ENCODE measurements at places on chromosomes 12 and 14.

- DNase-seq, result peak; percentile 38
Observed at GRCh38 chr12:81329085-81329484, 251.2 kb downstream of the ACSS3 start.

DNA sequence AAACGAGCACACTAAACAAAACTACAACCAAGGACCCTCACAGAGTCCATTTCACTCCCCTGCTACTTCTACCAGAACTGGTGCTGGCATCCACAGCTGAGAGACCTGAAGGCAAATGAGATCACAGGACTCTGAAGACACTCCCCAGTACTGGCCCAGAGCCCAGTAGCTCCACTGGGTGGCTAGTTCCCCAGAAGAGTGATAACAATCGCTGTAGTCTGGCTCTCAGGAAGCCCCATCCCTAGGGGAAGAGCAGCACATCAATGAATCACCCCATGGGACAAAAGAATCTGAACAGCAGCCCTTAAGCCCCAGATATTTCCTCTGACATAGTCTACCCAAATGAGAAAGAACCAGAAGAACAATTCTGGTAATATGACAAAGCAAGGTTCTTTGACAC lies 190.7 kb upstream of the BMP4 start:
- DNase-seq, result no peak

- DNase-seq, result no peak
Observed at GRCh38 chr12:105888696-105889095, 250.1 kb downstream of the NUAK1 start.

GRCh38 chr12:81758421-81759189 lies 545 bp downstream of the PPFIA2 start:
- peak; percentile 75 for DNase-seq

GRCh38 chr14:33019346-33019745 lies 80.7 kb downstream of the NPAS3 start:
- no peak for DNase-seq

DNA sequence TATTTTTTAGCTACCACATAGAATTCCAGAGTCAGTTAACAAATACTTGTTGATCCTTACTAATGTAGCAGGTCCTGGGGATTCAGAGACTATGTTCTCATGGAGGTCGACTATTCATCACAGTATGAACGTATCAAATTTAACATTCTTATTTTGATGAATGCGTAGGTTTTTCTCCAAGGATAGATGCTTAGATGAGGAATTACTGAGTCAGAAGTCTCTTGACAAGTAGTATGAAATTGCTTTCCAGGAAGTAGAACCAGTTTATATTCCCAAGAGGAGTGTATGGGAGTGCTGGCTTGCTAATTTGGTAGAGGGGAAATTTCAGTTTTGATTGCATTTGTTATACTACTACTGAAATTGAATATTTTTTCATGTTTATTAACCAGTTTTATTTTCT lies 42.8 kb upstream of the CRADD start:
- DNase-seq, result no peak

GRCh38 chr14:91501951-91502930 lies 7.9 kb downstream of the PPP4R3A start:
- DNase-seq, result no peak

DNA sequence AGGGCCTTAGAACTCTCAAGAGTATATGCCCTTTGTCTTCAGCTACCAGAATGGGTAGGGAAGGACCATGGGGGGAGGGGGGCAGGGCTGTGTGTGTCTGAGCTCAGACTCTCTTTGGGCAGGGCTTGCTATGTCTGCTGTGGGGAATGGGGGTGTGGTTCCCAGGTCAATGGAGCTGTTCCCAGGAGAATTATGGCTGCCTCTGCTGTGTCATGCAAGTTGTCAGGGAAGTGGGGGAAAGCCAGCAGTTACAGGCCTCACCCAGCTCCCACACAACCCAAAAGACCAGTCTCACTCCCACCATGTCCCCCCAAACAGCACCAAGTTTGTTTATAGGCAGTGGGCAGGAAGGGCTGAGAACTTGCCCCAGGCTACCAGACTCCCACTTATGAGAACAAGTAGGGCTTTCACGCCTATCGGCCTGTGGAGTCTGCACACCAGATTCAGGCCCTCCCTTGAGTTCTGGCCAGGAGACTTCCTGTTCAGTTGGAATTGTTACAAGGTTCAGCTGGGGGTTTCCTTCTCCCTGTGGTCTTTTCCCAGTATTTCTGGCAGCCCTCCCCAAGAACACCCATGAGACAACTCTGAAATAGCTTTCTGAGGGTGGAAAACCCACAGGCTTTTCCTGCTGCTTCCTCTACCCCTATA lies 6.1 kb upstream of the SERPINA11 start:
- DNase-seq, result no peak

DNA sequence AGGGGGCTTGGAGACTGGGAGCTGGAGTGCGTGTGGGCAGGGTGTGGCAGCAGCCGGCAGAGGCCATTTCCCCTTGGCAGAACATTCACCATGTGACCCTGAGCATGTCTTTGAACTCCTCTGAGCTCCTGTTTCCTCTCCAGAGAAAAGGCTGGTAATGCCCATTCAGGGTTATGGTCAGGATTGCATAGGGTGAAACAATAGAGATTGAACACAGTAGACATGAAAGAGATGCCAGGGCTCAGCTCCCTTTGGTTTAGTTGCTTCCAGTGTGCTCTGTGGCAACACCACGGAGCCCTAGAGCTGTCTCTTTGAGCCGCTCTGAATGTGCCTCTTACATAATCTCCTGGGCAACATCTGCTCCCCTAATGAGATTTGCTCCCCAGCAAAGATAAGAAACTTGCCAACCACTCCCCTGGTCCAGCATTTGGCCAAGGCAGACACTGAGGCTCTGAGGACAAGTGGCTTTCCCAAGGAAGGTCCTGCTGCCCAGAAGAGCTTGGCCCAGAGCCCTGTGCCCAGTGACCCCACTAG lies 4.6 kb downstream of the IFI27 start:
- DNase-seq, result peak; percentile 62

DNA sequence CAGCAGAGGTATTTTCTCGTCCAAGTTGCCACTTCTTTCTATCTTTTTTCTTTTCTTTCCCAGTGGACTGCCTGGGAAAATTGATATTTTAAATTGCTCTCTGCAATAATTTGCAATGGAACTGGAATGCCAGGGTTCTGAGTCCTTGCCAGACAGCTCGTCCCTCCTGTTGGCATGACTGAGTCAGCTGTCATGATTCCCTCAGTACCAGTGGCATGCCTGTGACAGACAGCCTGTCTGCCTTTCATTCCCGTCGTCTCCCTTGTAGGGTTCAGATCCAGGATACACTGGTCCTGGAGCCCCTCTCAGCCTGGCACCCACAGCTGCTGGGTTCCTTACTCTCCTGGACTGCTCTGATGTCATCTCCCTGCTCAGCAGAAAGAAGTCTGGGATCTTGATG lies 84.8 kb downstream of the PTPN11 start:
- no peak for DNase-seq

DNA sequence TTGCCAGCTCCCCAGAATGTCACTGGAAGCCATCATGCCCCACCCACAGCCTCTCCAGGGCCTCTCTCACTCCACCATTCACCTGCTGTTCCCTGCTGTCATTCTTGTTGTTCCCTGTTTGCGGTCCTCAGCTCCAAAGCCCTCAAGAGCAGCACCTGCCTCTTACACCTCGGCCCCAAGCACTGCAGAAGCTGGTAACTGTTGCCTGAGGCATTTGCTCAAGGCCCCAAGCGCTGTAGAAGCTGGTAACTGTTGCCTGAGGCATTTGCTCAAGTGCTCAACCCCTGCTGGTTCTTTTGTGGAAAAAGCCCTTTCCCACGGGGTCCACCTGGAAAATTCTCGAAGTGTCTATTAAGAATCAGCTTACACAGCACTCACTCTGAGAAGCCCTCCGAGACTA lies 78.0 kb downstream of the ARL6IP4 start:
- DNase-seq, result no peak

DNA sequence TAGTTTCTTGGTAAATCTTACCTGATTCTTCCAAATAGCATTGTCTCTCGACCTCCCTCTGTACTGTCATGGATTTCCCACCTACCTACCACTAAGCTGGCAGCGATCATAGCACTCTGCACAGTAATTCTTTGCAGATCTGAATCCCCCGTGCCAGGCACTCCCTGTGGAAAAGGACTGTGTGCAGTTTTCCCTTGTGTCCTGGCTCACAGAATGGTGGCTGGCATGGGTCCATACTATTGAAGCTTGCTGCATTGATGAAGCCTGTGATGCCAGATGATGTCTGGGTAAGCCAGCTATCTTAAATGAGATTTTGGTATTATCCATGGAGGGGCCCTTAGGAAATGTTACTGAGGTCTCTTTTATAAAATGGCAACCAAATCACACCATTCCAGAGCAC lies 135.7 kb downstream of the RPAP3 start:
- DNase-seq, result no peak

DNA sequence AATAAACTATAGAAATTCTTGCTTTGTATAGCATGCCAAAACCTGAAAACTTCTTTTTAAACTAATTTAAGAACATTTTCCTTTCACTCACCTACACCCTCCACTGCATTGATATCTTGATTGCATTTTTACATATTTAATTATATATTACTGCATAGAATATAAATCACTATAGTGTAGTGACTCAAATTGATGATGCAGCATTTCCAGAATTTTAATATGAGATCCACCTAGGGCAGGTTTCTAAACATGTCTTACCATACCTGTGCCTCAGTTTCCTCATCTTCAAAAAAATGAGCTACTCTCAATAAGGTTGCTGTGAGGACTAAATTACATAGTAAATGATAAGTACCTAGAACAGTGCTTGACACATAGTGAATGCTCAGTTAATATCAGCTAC lies 881.5 kb downstream of the RPS29 start:
- DNase-seq, result no peak

GRCh38 chr14:103315351-103315911 lies 18.6 kb upstream of the EIF5 start:
- DNase-seq, result peak; percentile 23

DNA sequence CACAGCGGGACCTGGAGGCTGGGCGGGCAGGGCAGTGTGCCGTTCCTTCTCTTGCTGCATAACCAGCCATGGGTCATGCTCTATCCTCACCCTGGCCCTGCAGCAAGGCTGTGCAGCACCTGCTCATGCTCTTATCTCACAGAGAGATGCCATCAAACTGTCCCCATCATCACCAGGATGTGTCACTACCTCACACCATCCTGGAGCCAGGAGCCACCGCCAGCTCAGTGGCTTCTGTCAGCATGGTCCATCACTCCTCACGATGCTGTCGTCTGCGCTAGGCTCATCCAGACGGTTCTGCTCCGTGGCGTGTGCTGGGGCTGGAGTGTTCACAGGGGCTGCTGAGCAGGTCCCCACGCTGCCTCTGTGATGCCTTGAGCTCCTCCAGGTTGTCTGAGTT lies 77.2 kb upstream of the DYNC1H1 start:
- no peak for DNase-seq

DNA sequence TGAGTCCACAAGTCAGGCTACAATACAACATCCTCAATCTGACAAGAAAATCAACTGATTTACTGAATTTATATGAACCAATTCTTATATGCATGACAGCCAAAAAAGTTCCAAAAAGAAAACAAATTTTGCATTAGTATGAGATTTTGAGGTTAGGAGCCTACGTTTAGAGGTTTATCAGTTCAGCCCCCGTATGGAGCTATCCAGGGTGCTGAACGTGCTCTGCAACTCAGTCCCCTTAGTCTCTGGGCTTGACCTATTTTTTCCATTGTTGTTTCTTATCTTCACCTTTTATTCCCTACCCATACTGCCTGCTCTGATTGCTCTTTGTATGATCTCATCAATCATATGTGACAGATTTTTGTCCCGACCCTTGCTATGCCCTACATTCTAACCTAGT lies 693.0 kb downstream of the NRXN3 start:
- DNase-seq, result no peak

DNA sequence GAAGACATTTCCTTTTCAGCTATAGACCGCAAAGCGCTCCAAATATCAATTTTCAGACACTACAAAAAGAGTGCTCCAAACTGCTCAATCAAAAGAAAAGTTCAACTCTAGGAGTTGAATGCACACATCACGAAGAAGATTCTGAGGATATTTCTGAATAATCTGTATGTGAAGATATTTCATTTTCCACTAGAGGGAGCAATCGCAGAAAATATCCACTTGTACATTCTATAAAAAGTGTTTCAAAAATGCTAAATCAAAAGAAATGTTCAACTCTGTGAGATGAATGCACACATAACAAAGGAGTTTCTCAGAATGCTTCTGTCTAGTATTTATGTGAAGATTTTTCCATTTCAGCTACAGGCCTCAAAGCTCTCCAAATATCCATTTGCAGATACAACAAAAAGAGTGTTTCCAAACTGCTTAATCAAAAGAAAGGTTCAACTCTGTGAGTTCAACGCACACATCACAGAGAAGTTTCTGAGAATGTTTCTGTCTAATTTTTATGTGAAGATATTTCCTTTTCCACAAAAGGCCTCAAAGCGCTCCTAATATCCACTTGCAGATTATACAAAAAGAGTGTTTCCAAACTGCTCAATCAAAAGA lies 643.8 kb upstream of the ALG10B start:
- DNase-seq, result no peak

DNA sequence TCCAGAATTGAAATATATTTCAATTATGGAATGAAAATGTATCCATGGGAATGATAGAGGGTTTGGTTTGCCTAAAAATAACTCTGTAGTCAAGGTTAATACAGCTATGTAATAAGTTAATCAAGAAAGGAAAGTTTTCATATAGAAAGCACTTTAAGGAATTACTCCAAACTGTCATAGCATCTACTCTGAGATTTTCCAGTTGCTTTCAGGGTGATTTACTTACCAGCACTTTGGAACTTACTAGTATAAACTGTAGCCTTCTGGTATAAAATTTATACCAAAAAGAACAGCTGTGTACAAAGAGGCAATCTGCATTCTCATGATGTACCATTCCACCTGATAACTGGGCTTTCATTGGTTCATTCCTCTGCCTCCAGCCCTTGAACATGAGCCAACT lies 87.1 kb downstream of the ARF6 start:
- DNase-seq, result no peak

GRCh38 chr12:131561051-131561450 lies 149.8 kb upstream of the SFSWAP start:
- DNase-seq, result no peak

DNA sequence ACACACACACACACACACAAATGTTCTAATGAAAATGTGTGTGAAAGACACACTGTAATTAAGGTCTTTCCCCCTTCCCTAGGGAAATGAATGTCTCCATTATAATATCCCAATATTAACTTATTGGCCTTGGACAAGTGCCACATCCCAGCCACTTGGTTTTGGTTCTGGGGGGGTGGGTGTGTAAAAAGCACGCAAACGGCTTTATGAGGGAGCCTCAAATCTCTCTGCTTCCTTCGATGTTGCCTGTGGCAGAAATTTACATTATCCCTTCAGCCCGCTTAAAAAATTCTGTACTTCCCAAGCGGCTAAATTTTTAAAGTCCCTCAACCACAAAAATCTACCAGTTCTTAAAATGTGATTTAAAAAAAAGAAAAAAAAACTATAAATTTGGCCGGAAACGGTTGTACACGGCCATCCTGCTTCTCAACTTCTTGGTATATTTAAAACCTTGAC lies 432 bp downstream of the C14orf93 start:
- DNase-seq, result no peak

- DNase-seq, result no peak
Observed at GRCh38 chr12:97751704-97752103, 289.1 kb downstream of the RMST start.

Data from D341Med (cell line).